ENCODE measurements at places on chromosomes 5 and 9.

DNA sequence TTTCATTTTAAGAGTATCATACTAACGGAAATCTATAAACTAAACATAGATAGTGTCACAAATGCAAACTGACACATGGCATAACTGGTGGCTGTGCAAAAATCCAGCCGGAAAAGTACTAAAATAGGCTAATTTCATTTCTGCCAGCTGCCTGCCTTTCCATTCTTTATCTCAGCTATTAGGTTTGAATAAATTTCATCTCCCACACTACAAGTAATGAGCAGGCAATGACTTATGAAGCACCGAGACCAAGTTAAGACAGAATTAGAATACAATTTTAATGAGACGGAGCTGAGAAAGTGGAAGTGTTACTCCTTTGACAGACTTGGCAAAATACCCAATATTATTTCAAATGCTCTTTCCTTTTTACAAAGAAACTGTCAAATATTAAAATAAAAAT, 258.8 kb upstream of the ZNF608 start:
- DNase-seq: no peak

GRCh38 chr5:68315679-68316271, 100.2 kb downstream of the PIK3R1 start:
- no peak for DNase-seq

GRCh38 chr5:16519435-16519834, 53.8 kb upstream of the ZNF622 start:
- DNase-seq: no peak

DNA sequence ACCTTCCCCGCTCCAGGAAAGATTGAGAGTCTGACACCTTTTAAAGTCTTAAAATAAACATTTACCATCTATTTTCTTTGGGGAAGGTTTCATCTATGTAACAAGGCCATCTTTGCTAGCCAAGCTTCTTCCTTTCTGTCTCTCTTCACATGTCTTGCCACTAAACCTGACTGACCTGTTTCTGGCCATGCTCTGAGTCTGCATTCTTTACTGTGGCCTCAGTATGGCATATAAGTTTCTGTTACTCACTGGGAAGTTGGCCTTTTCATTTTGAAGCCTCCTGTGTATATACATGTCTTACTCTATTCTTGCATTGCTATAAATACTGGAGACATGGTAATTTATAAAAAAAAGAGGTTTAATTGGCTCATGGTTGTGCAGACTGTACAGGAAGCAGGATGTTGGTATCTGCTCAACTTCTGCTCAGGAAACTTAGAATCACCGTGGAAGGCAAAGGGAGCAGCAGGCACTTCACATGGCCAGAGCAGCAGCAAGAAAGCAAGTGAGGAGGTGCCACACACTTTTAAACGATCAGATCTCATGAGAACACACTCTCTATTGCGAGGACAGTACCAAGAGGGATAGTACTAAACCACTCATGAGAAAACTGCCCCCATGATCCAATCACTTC, 48.1 kb downstream of the KCNV2 start:
- no peak for DNase-seq

DNA sequence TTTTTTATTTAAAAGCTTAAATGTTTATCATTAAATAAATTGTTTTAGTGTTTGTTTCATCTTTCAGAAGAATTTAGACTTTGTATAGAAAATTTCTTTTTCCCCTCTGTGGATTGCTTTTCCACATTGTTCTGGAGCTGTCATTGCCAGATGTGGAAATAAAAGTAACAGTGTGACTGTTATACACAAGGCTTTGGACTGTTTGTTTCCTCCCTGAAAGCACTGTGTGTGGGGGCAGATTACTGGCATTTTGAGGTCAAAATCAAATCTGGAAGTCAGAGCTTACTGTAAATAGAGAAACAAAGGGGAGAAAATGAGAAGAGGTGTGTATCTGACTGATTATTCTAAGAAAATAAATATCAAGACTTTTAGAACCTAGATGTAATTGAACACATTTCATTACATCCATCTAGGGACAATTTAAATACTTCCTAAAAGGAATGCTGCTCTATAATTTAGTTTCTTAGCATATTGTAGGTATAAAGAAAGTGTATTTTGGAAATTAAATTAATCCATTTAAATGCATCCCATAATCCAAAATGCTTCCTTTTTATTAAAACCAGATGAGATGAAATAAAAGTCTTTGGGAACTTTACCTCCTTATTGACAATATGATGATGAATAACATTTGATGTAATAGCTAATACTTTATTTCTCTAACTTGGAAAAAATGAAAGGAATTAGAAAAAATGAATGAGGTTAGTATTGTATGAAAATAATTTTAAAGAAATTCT, 51.9 kb downstream of the ERCC6L2 start:
- no peak for DNase-seq

DNA sequence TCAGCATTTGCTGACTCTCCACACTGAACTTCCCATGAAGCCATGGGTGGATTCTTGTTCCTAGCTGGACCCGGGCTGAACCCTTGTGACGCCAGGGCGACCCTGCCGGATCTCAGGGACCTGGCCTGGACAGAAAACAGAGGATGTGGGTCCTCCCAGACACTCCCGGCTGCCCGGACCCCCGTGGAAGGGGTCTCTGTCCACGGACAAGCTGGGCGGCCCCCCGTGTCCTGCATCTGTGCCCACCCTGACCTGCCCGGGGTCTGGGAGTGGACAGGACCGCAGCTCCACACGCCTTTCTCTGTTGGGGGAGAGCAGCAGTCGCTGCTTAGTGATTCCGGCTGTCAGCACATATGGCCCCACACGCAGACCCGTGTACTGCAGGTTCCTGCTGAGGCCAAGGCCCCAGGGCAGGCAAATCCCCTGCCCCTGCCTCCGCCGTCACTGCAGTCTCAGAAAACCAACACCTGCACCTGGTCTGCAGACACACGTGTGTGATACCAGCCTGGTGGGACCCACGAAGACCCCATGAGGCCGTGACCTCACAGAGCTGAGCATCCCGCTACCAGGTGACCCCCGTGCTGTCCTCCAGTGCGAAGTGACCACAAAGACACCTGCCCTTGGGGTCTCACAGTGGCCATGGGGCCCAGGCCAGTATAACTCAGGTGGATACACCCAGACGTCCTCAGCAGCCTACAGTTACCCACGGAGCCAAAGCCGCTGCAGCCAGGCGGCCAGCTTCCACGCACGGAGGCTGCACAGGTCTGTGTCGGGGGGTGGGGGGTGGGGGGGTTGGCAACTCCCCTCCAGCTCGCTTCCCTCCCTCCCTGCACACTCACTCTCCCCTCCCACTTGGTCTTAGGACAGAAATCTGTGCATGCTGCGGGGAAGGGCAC, 50.6 kb downstream of the NKD2 start:
- no peak for DNase-seq

- no peak for DNase-seq
These were observed 71.1 kb upstream of the FOXE1 start for GRCh38 chr9:97781902-97782301.

DNA sequence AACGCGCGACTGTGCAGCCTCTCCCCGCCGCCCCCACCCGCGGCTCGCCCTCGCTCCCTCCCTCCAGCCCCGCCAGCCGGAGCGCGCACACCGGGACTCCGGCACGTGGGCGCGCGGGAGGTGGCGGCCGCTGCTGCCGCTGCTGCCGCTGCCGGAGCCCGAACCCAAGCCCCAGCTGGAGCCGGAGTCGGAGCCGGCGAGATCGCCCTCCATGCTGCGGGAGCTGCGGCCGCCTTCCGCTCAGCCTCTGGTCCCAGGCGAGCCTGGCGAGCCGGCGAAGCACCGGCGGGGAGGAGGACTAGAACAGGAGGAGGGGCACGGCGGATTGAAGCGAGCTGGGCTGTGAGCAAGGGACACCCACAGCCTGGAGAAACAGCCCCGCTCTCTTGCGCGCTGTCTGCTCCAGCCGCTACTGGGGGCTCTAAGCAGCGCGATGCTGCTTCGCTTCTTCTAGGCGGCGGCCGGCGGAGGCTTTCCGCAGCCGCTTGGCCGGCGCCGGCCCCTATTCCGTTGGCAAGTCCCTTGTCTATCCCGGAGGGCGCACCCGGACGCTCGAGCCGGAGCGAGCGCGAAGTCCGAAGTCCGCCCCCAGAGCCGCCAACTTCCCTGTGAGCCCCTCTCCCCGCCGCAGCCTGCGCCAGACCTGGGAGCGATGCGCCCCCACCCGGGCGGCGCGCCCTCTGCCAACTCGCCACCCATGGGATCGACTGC, 598.7 kb upstream of the SGCD start:
- DNase-seq: no peak

DNA sequence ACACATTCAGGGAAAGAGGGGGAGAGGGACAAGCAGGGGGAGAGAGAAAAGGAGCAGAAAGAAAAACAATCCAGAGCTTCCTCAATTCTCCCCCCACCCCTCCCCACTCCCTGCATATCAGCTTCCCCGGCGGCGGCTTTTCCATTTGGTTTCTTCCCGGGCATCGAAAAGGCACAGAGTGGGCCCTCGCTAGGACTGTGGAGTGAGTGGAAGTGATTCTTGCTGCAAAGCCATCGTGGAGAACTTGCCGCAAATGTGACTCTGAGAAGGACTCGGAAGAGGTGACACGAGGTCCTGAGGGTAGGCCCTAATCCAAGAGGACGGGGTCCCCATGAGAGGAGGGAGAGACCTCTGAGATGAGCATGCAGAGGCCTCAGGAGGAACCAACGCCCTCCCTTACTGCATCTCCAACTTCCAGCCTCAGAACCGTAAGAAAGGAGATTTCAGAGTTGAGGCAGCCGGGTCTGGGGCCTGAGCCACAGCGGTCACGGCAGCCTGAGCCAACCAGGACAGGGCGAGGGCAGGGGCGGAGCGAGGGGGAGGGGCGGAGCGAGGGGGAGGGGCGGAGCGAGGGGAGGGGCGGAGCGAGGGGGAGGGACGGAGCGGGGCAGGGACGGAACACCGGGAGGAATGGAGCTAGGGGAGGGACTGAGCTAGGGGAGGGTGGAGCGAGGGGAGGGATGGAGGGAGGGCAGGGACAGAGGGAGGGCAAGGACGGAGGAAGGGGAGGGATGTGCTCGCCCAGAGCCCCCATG, 21.2 kb upstream of the SARDH start:
- no peak for DNase-seq

GRCh38 chr5:135437796-135438560, 9.2 kb downstream of the DCANP1 start:
- DNase-seq: no peak

GRCh38 chr5:16477541-16477940, 11.9 kb upstream of the ZNF622 start:
- DNase-seq: no peak

- no peak for DNase-seq
These were observed 560 bp downstream of the SCAI start for GRCh38 chr9:125142560-125143376.

DNA sequence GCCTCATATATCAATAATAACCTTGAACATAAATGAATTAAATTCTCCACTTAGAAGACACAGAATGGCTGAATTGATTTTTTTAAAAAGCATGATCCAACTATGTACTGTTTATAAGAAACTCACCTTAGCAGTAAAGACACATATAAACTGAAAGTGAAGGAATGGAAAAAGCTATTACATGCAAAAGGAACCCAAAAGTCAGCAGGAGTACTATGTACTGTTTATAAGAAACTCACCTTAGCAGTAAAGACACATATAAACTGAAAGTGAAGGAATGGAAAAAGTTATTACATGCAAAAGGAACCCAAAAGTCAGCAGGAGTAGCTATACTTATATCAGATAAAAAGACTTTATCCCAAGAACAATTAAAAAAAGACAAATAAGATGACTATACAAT, 204.8 kb downstream of the TMEM161B start:
- no peak for DNase-seq

GRCh38 chr5:35777358-35778087, 79.2 kb upstream of the IL7R start:
- DNase-seq: peak; percentile 59

DNA sequence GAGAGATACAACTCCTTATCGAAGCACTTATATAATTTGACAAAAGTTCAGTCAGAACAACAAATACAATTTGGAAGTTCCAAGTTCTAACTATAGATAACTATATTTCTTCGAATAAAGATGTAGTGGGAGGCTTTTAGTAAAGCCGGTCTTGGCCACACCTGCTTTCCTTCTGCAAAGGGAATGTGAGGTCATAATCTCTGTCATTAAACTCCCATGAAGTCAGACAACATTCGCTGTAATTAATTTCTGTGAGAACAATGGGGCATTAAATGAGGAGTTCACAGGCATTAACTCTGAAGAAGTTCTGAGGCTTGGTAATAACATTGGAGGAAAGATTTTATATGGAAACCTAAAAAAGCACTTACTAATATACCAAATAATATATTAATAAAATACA, 67.5 kb downstream of the MCTP1 start:
- no peak for DNase-seq

- DNase-seq: no peak
These were observed 3.7 kb downstream of the TLN1 start for GRCh38 chr9:35728041-35728971.

DNA sequence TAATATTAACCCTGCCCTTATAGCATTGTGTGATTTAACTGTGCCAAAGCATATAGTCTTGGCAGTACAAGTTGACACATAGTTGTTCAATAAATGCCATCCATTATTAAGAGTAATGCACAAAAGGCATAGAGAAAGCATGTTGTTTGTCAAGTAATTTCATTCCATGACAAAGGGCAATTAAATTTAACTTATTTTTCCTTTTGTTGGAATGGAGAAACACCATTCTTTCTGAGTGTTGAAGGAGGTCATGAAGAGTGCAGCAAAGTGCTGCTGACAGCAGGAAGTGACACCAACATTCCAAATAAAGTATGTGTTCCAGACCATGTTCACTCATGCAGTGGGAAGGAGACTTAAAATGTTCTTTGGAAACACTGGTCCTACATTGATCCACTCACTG, 29.1 kb downstream of the ANKDD1B start:
- DNase-seq: no peak

- no peak for DNase-seq
These were observed 1.2 kb downstream of the VCAN start for GRCh38 chr5:83472508-83473345.

DNA sequence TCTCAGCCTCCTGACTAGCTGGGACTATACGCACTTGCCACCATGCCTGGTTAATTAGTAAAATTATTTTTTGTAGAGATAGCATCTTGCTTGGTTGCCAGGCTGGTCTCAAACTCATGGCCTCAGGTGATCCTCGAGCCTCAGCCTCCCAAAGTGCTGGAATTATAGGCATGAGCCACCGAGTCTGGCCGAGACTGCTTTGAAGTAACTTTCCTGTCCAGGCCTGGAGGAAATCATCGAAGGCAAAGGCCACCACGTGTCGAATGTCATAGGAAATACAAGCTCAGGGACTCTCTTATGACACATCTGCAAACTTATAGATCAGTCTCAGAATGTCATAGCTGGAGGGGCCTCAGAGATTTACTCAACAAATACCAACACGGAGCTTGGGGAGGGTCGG, 25.1 kb downstream of the RAPGEF1 start:
- no peak for DNase-seq
